ENCODE measurements at places on chromosomes 6 and 20.

DNA sequence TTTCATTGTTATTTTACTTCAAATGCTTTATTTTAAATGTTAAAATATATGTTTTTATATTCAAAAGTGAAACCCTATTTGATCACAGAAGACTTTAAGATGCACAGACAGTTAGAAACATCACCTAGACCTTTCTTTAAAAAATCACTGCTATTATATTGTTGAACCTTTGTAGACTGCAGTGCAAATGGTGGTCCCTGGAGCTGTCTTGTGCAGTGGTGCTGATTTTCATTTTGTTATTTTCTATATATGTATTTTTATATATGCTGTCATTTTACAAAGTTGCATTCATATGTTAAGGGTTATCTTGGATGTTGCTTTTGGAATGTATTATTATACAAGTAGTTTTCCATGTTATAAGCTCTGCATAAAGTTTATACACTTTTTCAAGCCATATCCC, 18.7 kb upstream of the HLA-B start:
- no peak for DNase-seq

DNA sequence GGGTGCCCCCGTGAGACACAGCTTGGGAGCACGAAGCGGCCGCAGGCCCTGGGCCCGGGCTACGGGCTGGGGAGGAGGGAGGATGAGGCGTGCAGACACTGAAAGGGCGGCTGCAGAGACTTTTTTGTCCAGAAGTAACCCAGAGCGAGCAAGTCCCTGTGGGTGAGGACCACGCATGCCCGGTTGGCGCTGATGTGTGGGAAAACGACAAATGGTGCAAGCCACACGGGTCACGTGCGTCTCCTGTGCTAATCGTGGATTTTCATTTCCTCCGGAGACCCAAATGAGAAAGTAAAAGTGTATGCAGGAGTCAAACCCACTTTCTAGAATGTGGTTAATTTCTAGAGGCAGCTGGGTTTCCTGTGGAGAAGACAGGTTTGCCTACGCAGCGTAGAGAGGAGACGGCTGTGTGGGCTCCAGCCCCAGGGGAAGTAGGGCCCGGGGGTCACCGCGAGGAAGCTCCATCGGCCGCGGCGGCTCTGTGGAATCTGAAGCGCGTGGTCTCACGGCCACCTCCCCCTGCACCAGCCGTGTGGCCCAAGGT, 19.0 kb downstream of the DLL1 start:
- DNase-seq, result peak; percentile 61

DNA sequence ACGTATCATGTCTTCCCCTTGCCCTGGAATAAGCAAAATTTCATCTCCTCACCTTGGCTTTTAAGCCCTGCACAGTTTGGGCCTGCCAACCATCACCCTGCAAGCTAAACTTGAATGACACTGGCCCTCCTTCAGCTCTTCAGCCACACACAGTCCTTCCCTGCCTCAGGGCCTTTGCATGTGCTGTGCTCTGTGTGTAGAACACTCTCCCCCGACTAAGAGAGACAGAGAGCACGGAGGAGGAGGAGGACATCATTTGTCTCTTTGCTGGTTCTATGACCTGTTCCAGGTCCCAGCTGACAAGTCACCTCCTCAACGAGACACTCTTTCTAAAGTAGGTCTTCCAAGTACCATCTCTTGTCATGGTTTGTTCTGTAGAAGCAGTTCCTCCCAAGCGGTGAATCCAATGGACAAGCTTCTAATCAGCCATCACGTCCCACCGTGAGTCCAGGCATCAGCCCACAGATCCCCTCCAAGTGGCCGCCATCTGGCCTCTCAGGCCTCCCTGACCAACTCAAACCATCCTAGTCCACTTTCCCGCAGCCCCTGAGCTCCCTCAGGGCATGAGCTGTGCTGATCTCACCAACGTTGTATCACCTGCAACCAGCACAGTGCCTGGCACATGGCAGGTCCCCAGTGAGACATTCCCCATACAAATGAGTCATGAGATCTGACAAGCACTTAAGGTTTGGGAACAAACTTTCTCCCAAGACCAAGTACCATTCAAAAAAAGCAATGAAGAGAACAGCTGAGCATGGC, 30.5 kb downstream of the NFATC2 start:
- no peak for DNase-seq

DNA sequence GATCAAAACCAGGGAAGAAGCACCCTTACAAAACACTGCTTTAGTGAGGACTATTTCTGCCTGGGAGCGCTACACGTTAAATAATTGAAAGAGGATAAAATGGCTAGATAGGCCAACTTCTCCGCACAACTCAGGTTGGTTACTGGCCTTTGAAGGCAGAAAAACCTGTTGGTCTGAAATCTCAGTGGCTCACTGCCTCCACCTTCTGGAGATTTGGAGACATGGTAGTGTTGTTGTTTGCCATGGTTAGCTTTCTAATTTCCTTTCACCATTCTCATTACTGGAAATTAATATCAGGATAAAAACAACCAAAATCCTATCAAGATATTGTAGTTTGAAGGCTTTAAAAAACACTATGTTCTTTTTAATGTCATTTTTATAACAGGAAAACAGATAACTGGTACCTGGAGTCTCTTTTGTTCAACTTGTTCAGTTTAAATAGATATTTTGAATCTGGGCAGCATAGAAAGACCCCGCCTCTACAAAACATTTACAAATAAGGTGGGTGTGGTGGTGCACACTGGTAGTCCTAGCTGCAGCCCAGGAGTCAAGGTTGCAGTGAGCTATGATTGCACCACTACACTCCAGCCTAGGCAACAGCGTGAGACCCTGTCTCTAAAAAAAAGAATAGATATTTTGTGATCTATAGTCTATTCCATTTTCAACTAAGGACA, 27.5 kb upstream of the BCLAF1 start:
- DNase-seq, result peak; percentile 16
